Mesothelial cell of epicardium (in vitro differentiated cells): ENCODE measurements at places on chromosomes 2 and 18. TPM values are rescaled to one million over a fixed set of nuclear protein-coding genes. Genes with fewer than 3 reads are reported as not detected.

Gene ALLC
- not detected in 3 replicates for total RNA-seq

DNA sequence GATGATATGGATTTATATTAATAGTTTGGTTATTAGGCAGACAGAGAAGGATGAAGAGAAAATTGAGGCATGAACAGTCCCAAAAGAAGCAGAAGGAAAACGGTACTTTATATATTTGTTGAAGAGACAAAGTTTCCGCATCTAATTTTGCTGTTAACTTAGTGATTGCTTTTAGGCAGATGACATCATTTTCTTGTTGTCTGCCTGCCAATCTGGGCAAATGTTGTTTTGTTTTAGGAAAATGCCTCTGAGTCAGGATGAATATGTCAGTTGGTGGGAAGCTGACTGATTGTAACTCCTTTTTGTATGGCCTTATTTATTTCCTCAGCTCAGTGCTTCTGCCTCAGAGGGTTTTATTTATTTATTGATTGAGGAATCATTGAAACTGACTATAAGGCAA, 52.5 kb upstream of the CAVIN2 start:
- DNase-seq, result no peak

DNA sequence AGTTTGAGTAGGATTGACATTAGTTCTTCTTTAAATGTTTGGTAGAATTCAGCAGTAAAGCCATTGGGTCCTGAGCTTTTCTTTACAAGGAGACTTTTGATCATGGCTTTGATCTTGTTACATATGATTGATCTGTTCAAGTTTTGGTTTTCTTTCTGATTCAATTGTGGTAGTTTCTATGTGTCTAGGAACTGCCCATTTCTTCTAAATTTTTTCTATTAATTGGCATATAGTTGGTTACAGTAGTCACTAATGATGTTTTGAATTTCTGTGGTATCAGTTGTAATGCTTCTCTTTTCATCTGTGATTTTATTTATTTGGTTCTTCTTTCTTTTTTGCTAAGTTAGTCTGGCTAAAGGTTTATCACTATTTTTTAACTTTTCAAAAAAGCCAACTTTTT, 73.3 kb upstream of the DLGAP1 start:
- no peak for DNase-seq

Gene NFATC1
- total RNA-seq, result 13.4 to 17.5 TPM (median 13.4 TPM) in 3 replicates

GRCh38 chr2:45964223-45964841, 312.9 kb downstream of the PRKCE start:
- DNase-seq, result no peak

Gene HOXD4
- 0.67 to 1.4 TPM (median 1.3 TPM) in 3 replicates for total RNA-seq

GRCh38 chr18:69691008-69691760, 256.5 kb downstream of the CD226 start:
- no peak for DNase-seq

DNA sequence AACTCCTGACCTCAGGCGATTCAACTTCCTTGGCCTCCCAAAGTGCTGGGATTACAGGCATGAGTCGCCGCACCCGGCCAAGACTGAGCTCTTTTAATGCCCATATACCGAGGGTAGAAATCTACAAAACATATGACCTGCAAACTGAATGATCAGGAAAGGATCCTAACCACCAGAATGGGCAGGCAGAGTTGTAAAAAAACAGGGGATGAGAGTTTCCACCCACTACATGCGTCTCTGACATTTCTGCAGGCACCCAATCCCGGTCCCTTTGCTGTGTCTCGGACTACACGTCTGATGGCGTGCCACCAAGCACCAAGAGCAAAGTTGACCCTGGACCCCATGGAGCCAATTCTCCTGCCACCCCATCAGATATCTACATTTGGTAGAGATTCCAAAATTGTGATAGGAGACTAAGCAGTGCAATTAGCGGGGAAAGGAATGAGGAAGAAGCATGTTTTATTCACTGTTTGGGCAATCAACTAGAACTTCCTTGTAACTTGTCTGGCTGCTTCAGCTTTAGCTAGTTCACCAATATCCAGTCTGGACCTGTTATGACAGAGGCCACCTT, 74.1 kb downstream of the ATP8B1 start:
- no peak for DNase-seq

Gene SNORC
- 3.4 to 6.0 TPM (median 4.1 TPM) in 3 replicates for total RNA-seq

DNA sequence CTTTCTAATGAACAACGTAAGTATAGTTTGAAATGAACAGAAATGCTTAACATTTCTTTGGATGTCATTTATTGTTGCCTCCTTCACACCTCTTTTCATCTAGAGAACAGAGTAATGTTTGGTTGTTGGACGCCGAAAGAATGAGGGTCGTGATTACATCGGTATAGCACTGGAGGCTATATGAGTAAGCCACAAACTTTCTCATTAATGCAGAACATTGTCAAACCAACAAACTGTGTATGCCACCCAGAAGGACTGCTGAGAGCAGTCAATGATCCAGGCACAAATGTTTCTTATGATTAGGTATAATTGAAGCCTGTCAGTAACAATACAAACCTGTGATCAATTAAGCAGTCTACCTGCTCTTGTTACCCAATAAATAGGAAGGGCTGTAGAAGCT, 1494.7 kb upstream of the NXPH2 start:
- no peak for DNase-seq

Gene UGT1A5
- total RNA-seq, result not detected in 3 replicates

Gene ATG4B
- 125 to 135 TPM (median 133 TPM) in 3 replicates for total RNA-seq

Gene REG3A
- total RNA-seq, result not detected in 3 replicates

GRCh38 chr2:53475321-53475720, 292.3 kb upstream of the CHAC2 start:
- DNase-seq, result no peak

- no peak for DNase-seq
These were observed 85.1 kb downstream of the GREB1L start for GRCh38 chr18:21327101-21327500.

GRCh38 chr18:64202210-64202836, 53.4 kb upstream of the LINC00305 start:
- no peak for DNase-seq

DNA sequence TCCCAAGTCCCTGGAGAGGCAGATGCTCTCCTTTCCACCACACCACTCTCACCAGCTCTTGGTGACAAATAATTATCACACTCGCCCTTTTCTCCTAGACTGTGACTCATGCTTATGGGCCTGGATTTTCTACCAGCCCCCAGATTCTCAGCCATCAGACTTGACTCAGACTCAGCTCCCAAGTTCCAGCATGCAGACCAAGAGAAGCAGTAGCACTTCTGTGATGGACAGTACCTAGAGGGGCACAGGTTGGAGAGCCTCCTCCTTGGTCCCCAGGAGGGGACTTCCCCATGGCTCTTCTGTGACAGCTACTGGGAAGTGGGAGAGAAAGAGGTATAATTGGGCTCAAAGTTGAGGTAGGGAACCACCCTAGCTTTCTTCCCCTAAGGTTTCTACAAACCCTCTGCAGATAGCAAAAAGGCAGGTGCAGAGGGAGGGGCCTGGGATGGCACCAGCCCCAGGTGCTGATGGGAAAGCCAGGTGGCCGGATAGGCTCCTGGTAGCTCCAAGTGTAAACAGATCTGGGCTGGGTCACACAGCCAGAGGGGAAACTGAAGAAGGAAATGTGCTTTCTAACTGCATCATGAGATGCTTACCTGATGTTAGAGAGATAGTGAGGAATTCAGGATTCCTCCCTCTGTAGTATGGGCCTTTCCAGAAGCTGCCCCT, 4.1 kb downstream of the TCF23 start:
- no peak for DNase-seq

DNA sequence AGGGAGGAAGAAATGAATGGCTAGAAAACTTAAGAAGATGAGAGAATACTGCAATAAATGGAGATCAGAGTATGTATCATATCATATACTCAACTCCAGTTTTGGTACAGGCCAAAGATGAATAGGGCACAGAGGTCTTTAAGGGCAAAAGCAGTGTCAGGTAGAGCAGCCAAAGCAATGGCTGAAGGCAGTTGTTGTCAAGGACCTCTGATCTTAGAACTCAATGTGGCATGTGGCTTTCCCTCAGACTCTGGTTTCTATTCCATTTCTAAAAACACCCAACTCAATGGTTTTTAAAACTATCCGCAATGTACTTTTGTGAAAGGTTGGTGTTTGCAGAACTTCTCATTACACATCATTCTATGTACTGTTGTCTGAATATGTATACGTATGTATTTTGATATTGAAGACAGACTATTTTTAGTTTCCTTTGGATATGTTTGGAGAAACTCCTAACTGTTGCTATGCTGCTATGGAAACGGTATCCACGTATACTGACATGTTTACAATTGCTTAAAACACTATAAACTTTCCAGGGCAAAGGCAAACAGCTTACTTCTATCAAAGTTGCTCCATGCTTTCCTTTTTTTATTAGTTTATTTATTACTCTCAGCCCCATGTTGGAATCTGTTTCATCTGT, 58.1 kb upstream of the PELI1 start:
- no peak for DNase-seq

DNA sequence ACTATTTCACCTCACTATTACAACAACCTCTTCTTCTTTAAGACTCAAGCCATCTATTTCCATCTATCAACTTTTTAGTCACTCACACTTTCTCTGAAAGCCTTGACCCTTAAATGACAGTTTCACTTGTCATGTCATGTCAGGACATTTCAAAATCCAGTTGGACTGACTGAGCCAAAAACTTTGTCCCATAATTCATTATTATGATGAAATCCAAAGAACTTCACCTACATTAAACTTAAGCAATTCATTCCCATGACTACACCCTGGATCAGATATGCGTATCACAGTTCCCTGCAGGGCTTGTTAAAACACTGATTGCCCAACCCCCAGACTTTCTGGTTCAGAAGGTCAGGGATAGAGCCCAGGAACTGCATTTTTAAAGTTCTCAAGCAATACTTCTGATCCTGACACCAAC, 26.5 kb downstream of the LDAH start:
- no peak for DNase-seq

- DNase-seq, result no peak
These were observed 4.2 kb upstream of the PSD4 start for GRCh38 chr2:113169586-113169985.

DNA sequence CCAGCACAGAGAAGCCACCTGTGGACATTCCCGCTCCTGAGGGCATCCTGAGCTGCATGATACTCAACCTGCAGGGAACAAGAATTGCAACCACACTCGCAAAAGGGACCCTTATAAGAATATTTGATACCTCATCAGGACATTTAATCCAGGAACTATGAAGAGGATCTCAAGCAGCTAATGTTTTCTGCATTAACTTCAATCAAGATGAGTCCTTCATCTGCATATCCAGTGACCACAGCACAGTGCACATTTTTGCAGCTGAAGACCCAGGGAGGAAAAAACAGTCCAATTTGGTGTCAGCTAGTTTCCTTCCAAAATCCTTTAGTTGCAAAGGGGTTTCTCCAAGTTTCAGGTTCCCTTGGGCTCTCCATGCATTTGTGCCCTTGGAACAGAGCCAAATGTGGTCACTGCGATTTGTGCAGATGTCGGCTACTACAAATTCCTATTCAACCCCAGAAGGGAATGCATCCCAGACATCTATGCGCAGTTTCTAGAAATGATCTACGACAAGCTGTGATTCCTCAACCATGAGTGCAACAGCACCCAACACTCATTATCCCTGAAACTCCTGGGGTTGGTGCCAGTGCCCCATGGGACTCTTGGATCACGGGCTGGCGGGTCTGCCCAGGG, 23.3 kb upstream of the FHOD3 start:
- no peak for DNase-seq

GRCh38 chr18:41646915-41647620, 308.0 kb upstream of the PIK3C3 start:
- no peak for DNase-seq

Gene SP5
- total RNA-seq, result 2.2 to 4.6 TPM (median 2.7 TPM) in 3 replicates

DNA sequence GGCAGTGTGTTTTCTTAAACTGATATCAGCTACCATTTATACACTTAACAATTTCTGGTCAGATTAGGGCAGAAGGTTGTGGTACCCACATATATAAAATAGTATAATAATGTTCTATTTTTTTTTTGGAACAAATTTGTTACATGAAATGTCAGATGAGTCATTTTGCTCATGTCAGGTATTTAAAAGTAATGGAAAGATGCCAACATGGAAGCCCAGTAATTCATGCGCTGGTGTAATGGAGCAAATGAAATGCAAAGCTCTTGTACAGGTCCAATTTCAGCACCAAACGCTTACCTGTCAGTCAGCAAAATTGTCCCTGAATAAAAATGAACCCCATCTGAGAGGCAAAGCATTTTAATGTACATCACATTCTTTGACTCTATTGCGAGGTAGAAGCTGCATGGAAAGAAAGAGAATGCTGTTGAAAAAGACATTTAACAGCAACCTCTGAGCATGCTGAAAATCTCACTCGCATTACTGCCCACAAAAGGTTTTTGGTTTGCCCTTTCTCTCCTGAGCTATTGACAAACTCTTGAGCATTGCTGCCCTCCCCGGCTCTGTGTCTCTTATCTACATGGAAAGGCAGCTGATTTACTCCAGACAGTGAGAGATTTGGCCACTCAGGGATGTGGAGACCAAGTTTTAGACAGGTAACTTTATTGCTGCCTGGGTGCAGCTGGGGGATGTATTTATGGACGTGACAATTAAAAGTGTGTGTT, 217.5 kb downstream of the CAMKMT start:
- no peak for DNase-seq

DNA sequence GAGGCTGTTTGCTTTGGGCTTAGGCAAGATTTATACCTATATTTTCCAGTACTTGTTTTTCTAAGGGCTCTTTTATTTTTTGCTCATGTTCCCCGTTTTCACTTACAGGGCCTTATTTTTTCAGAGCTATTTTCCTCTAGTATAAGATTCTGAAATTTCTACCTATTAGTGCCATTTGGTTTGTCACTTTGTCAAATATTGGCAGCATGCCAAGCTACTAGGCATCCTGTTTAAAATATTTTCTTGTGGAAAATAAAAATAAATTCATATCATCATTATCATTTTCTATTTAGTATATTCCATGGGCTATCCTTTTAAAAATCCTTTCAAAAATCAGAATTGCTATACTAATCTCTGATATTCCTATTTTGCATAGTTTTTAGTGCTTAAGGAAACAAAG, 64.8 kb upstream of the CHST9 start:
- DNase-seq, result no peak

- no peak for DNase-seq
These were observed 4.8 kb downstream of the MEX3C start for GRCh38 chr18:51192696-51193095.

Gene PDE1A
- 1.2 to 1.9 TPM (median 1.6 TPM) in 3 replicates for total RNA-seq

DNA sequence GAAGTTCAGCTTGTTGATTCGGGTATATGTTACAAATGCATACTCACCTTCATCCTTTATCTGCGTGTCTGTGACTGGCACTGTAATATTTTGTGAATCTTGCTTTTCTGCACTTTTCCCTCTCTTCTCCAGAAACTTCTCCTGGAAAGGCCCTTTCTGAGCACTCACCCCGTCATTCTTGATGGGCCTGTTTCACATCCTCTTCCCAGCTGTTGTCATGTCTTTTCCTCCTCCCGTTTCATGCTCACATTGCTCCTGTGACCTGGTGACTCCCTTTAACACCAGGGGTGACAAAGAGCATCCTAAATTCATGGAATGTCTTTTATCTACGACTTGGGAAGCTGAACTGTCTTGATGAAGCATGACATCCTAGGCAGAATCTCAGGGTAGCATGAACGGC, 65.8 kb downstream of the CD8B2 start:
- no peak for DNase-seq

GRCh38 chr2:150409196-150409595, 78.3 kb downstream of the RND3 start:
- DNase-seq, result no peak

GRCh38 chr2:59787095-59787494, 766.4 kb downstream of the BCL11A start:
- no peak for DNase-seq

- DNase-seq, result no peak
These were observed 57.7 kb downstream of the CCDC93 start for GRCh38 chr2:117956036-117956796.

Gene ANKRD30B
- total RNA-seq, result not detected in 3 replicates

Gene ADGRF3
- 0.20 to 0.83 TPM (median 0.22 TPM) in 3 replicates for total RNA-seq

Gene DSC2
- total RNA-seq, result 61.3 to 64.7 TPM (median 63.0 TPM) in 3 replicates

GRCh38 chr2:20181761-20182160, 43.2 kb downstream of the SDC1 start:
- no peak for DNase-seq
